Dermis microvascular lymphatic vessel endothelial cell (primary cell): ENCODE measurements at places on chromosomes 13 and 19. TPM values are rescaled to one million over a fixed set of nuclear protein-coding genes. Genes with fewer than 3 reads are reported as not detected.

The JOSD2 gene
- total RNA-seq: 18.9 and 27.4 TPM in 2 replicates

The WDR87 gene
- total RNA-seq: not detected in 2 replicates

DNA sequence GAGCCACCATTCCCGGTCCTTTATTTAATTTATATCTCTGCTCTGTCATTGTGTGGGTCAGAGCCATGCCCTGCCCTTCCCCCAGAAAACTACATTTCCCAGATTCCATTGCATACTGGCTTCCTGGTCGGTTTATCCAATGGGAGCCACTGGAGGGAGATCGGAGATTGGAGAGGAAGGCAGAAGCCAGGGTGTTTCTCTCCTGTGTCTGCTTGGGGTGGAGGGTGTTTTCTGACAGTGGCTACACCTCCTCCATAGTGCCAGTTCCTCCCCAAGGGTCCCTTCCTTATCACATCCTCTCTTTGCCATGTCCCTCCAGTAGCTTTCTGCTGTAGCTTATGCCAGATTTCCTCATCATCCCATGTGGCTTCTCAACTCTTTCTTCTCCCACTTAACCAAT lies 19.0 kb downstream of the OLFM2 start:
- DNase-seq: peak; percentile 28

DNA sequence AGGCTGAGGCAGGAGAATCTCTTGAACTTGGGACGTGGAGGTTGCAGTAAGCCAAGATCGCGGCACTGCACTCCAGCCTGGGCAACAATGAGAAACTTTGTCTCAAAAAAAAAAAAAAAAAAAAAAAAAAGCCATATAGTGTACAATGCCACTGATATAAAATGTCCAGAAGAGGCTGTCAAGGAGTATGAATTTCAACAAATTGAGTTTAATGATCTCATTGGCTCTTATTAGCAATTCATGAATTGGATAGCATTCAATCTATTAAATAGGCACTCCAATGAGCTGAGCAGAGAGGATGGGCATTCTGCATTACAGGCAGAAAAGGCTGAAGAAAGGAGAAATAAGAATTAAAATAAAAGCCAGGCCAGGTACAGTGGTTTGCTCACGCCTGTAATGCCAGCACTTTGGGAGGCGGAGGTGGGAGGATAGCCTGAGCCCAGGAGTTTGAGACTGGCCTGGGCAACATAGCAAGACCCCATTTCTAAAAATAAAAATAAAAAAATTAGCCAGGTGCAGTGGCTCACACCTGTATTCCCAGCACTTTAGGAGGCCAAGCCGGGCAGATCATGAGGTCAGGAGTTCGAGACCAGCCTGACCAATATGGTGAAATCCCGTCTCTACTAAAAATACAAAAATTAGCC lies 757 bp upstream of the LMNB2 start:
- no peak for DNase-seq

DNA sequence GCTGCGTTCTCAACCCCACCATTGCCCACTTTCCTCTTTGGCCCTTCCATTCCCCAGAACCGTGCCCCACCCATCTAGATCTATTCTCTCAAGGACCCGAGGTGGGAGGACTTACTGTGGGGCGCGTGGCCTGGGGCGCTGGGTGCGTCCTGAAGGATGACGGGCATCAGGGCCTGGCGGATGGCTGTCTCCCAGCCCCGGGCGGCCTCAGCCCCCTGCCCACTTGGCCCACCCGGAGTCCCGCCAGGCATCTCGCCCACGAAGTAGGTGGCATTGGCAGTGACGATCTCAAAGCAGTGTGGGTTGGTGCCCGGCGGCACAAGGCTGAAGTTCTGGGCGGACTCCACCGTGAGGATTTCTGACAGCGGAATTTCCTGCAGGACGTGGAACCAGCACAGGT lies 23.2 kb downstream of the PRKD2 start:
- no peak for DNase-seq
